Glutamatergic neuron (in vitro differentiated cells): ENCODE measurements at places on chromosomes 6 and 20. TPM values are rescaled to one million over a fixed set of nuclear protein-coding genes. Genes with fewer than 3 reads are reported as not detected.

GRCh38 chr20:58344741-58345140 is 35.2 kb downstream of the RAB22A start:
- DNase-seq, result no peak

- no peak for DNase-seq
Measured at GRCh38 chr6:88823998-88824397, 139.4 kb downstream of the RNGTT start.

The CNR1 gene
- 143 TPM for total RNA-seq

GRCh38 chr6:163263196-163263595 is 151.3 kb upstream of the QKI start:
- no peak for DNase-seq

DNA sequence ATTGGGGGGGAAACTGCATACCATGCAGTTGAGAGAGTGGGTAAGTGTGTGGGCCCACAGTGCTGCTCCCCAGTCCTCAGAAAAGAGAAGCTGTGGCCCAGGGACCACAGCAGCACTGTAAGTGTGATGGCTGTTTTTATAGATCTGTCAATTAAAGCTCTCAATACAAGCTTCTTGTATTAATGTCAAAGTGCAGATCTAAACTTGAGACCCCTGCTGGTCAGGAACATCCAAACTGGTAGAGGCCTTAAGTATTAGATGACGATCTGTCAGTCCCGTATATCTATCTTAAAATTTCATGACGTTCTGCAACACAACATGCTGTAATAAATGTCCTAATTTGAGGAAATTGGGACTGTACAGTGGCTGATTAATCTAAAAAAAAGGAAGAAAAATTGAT is 74.8 kb downstream of the TULP4 start:
- no peak for DNase-seq

The MICB gene
- total RNA-seq, result 3.6 TPM

GRCh38 chr6:142856624-142857232 is 88.2 kb downstream of the HIVEP2 start:
- DNase-seq, result no peak

DNA sequence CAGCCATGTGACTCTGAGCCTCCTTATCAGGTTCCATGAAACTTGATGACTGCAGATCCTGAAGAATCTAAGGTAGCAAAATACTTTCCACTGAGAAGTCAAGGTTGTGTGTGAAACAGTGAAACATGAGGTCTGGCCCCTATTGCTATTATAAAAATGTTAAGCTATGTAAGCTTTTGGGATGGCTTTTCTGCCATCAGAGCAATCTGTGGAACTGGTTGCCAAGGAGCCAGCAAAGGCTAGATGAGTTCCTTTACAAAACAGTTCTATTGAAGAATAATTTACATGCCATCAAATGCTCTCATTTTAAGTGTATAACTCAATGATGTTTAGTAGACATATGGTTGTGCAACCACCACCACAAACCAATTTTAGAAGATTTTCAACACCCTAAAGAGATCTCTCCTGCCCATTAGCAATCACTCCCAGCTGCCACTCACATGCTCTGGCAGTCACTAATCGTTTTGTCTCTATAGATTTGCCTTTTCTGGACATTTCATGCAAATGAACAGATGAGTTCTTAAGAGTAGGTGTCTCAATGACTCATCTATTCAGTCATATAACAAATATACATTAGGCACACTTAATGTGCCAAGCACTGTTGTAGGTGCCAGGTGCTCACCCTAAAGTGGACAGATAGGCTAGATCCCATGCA is 19.9 kb upstream of the MEP1A start:
- no peak for DNase-seq

GRCh38 chr6:37114612-37115011 is 55.3 kb upstream of the PIM1 start:
- DNase-seq, result no peak

DNA sequence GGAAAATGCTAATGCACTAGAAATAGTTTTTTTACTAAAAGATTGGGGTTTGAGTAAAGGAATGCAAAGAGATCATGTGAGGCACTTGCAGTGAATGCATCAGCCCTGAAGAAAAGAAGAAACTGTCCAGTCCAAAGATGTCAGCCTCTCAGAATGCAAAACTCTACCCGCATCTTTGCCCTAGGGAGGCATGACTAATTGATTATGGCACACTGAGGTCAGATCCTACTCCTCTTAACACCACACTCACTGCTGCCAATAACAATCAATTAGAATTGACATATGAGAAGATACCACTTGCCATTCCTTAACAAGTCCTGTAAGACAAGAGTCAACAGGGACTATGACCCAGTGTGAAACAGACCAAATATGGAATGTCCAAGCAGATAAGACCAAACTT is 262.3 kb upstream of the PLN start:
- DNase-seq, result no peak

- DNase-seq, result no peak
Measured at GRCh38 chr20:24628985-24629384, 159.6 kb downstream of the SYNDIG1 start.

The OR11A1 gene
- total RNA-seq, result not detected

DNA sequence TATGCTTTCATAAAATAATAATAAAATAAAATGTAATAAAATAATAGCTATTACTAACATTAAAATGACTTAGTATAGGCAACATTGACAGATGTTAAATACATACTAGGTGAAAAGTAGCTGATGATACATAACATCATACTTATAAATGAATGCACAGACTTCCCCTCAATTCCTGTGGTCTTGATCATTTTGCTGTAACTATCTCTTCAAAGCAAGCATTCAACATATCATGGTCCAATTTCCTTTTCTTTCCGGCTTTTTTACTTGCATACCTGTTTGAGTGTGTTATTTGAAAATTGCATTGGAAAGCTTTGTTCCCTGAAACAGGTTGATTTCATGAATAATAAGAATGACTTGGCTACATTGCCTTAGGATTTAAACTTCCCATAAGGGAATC is 309.3 kb downstream of the HDGFL1 start:
- DNase-seq, result no peak

- DNase-seq, result no peak
Measured at GRCh38 chr6:14811775-14812428, 434.0 kb upstream of the JARID2 start.

The STMND1 gene
- total RNA-seq, result not detected

The TNFRSF21 gene
- total RNA-seq, result 27.1 TPM

GRCh38 chr6:136611746-136612145 is 61.5 kb upstream of the MAP7 start:
- DNase-seq, result no peak

DNA sequence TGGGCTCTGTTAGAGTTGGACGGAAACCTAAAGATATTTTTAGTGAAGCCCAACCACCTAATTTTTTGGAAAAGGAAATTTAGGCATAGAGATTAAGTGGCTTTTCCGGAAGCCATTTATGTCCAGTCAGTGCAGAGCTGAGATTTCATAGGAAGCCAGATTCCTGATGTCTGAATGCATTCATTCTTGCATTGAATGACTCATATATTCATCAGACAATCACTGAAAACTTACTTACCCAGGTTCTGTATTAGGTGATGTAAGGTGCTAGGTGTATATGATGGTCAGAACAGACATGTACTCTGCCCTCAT is 4.1 kb downstream of the SH3BGRL2 start:
- no peak for DNase-seq

DNA sequence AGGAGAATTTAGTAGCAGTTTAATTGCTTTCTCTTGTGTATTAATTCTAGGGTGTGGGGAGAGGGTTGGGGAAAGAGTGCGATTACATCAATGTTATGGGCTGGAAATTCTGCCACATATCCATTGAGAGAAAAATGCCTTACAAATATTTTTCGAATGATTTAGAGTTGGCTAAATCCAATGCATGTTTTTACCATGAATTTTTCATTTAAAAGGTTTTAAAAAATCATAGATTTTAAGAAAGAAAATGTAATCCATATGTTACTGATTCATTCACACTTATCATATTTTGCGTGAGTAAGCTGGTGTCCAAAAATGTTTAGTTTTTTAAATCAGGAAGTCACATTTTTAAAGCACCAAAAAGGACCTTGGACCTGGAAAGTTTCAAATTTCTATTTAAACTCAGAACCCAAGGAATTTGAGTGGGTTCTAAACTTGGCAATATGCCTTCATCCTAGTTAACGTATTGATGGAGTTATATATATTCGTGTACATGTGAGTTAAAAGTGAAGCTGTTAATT is 627.4 kb upstream of the CITED2 start:
- no peak for DNase-seq
